ENCODE measurements at places on chromosomes 1 and 21.
A peak's percentile ranks its signal among the peaks of the same experiment; 100 is the strongest.

- DNase-seq, result no peak
These were observed 49.0 kb upstream of the MAB21L3 start for GRCh38 chr1:116062201-116062600.

DNA sequence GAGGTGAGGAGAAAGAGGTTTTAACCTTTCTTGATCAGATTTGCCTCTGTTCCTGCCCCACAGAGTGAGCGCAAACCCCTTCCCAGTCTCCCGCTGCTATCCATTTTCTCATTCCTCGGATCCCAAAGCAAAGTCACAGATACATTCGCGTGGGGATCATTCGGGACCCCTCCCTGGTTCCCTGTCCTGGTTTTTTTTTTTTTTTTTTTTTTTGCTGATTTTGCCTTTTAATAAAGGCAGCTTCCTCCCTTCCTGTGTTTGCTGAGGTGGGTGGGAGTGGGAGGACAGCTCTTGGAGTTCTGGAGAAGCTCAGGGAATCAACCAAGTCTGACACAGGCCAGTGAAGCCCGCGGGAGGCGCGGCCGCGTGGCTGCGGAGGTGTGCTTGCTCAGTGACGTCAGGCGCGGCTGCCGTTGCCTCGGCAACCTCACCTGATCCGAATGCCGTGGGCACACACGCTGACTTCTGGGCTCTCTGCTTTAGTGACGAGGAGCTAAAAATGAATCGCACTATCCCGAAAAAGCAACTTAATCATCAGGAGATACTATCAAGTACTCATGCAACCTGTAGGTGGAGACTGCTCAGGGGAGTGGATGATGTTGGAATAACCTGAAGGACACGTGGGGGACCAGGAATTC, 106.4 kb downstream of the TBX19 start:
- peak; percentile 61 for DNase-seq

- no peak for DNase-seq
These were observed 16.5 kb downstream of the CAMK2N1 start for GRCh38 chr1:20469406-20470076.

- DNase-seq, result peak; percentile 82
These were observed 516 bp downstream of the RCOR3 start for GRCh38 chr1:211259638-211260126.

- no peak for DNase-seq
These were observed 40.6 kb downstream of the NVL start for GRCh38 chr1:224289396-224289795.

GRCh38 chr21:21481239-21481638, 483.0 kb downstream of the NCAM2 start:
- DNase-seq, result no peak

DNA sequence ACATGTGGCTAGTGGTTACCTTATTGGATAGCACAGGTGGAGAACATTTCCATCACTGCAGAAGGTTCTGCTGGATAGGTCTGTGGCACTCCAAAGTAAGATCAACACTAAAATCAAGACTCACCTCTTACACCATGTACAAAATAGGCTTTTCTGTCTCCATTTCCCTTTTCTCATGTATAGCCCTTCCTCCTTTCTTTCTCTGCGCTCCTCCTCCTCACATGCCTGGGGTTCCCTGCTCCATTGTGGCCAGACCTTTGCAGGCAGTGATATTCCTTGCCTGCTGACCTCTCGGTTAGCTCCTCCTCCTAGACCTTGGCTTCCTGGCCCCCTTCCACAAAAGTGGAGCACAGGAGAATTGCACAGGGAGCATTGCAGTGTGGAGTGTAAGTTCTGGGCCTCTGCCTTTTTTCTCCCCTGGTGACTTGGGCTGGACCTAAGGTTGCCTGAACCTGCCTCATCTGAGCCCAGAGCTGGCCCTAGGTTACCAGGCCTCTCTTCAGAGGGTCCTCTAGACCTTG, 33.2 kb upstream of the RBM15 start:
- DNase-seq, result no peak

DNA sequence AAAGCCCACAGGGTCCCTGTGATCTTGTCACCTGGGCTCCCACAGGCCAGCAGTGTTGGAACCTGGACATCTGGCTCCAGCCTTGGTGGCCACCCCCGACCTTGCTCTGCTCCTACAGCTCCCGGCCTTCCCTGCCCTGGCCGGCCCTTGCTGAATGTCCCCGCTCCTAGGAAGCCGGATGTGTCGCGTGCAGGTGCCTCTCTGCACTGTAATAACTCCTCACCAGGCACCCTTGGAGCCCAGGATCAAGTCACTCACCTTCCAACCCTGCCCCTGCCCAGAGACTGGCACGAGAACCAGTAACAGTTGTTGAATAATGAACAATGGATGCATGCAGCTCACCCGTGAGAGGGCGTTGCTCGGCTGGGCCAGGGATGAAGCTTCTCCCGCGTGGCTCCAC, 12.1 kb downstream of the PDE9A start:
- DNase-seq, result no peak

DNA sequence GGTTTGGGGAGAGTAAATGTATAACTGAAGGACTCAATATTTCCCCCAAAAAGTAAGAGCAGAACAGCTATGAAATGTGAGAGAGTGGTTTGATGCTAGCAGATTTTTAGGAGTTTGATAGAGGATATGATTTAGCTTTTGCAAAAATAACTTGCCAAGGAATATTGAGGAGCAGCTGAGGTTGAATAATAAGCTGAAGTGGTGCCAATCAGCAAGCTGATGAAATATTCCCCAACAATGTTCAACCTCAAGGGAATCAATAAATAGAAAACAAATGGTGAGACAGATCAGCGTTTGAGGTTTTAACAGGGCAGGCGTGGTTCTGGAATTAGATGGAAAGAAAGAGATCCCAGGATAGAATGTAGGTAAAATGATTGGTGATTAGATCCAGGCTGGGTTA, 413.4 kb upstream of the ADAMTS5 start:
- DNase-seq, result no peak

- no peak for DNase-seq
These were observed 15.5 kb upstream of the POGZ start for GRCh38 chr1:151474745-151475144.

DNA sequence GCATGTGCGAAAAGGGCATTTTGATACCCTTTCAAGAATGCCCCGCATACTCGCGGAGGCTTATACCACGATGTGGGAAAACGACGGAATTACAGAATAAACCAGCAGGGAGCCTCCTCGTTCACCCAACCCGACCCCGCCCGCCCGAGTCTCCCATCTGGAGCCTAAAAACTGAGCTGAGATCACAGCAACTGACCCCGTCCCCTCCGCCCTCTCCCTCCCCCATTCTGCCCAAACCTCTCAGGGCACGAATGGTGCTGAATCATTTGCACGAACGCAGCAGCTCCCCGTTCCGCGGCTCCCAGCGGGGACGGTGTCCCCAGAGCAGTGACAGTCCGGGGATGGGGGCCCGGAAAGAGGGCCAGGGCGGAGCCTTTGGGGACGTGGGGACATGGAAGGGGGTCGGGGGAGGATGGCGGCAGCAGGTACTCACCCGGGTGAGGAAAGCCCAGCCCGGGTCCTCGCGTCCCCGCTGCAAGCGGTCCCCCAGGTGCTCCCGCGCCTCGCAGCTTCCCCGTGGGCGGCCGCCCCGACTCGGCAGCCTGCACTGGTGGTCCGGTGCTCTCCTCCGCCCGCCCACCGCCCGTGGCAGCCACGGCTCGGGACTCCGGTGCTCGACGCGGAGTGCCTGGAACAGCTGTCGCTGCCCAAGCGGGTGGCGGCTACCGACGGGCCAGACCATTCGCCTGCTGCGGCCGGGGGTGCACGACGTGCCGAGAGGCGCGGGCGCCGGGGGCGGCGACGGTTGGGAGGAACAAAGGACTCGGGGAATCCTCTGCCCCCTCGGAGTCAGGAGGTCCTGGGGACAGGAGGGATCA, at the start of gene TTLL7:
Gene TTLL7, minus strand, starts transcription at position 635 of the 818 bp plus-strand sequence. CDS start 46,921 bp downstream, outside the sequence.
- peak; percentile 85 for DNase-seq

- no peak for DNase-seq
These were observed 140.6 kb upstream of the SAMSN1 start for GRCh38 chr21:14686466-14687267.

DNA sequence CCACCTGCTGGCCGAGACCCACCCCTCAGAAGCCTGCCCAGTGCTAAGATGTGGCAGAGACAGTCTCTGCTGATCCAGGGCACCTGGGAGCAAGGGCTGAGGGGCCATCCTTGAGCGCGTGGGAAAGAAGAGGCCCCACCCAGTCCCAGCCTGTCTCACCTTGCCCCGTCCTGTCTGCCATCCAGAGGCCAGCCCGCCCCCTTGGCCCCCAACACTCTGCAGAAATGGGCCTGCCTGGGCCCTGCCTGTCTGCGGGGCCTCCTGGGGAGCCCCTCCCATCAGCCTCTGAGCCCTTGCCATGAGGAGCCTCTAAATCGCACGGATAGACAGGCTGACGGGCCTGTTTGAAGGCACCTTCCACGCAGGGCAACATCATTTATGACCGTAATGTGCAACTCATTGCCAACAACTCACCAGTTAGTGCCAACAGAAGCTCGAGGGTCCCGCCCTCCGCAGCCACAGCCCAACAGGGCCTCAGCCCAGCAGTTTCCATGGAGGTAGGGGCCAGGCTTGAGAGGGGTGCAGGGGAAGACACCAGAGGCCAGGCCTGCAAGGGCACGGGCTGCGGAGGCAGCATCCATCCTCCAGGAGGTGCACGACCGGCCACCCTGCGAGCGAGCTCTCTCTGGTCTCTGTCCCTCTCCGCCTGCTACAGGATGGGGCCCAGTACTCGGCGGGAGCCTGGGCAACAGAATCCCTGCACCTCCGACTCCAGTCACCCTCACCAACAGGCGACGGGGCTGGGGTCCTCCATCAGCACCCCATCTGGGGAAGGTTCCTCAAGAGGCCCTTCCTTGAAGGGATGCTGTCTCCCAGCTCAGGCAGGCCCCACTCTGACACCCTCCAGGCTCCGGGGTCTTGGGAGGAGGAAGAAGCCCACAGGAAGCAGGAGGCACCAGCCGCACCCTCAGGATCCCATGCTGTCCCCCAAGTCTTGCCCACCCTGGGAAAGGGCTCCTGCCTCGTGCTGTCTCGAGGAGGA, 78.0 kb downstream of the MEGF6 start:
- DNase-seq, result no peak

DNA sequence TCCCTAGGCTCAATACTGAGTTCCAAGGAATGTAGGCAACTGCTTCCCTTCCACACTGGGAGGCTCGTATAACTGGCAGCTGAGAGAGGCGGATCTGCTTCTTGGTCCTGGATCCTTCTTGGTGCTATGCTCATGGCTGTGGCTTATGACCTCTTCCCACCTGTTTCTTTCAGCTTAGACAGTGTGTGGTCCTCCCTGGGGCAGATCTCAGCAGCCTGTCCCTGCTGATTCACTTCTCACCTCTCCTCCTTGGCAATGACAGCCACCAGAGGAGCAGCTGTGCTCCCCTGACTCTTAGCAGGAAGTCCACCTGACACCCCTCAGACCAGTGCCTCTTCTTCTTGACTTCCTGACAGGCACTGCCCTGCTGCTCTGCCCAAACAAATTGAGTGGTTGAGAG, 75.1 kb upstream of the PTGFRN start:
- no peak for DNase-seq

- no peak for DNase-seq
These were observed 1656.0 kb downstream of the MRPL39 start for GRCh38 chr21:23951251-23951650.

GRCh38 chr1:54774820-54775498, 10.6 kb upstream of the PARS2 start:
- no peak for DNase-seq

DNA sequence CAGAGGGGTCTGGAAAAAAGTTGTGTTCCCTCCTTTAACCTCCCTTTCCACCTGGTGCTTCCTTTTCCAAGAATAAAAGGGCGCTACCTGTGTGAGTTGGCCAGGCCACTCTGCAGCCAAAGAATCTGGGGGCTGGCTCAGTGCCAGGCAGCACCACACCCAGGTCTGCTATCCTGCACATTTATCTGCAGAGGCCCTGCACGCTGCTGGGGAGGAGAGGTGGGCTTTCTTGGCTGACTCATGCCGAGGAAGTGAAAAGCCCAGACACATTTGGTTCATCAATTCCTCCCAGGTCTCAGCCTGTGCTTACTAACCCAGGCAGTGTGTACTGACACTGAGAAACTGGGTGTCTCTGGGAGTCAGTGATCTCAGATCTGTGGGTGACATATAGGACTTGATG, 79.8 kb upstream of the F3 start:
- DNase-seq, result no peak

DNA sequence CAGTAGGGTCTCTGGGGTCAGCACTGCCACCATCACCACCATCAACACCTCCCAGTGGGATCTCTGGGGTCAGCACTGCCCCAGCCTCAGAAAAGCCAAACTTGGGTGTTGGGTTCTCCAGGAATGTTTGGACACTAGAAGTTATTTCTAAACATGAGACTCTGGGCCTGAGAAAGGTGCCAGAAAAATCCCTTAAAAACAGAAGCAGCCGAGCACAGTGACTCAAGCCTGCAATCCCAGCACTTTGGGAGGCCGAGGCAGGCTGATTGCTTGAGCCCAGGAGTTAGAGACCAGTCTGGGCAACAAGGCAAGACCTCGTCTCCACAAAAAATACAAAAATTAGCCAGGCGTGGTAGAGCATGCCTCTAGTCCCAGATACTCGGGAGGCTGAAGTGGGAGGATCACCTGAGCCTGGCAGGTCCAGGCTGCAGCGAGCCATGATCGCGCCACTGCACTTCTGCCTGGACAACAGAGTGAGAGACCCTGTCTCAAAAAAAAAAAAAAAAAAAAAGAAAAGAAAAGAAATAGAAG, 470 bp downstream of the PTAFR start:
- DNase-seq, result peak; percentile 31

GRCh38 chr1:223041481-223041880, 101.6 kb downstream of the TLR5 start:
- DNase-seq, result no peak

- DNase-seq, result no peak
These were observed 171.6 kb upstream of the KAZN start for GRCh38 chr1:14426854-14427253.

- DNase-seq, result no peak
These were observed 124.7 kb downstream of the CASZ1 start for GRCh38 chr1:10671622-10672342.

GRCh38 chr1:17228619-17229018, 20.3 kb upstream of the PADI3 start:
- no peak for DNase-seq

GRCh38 chr1:246638941-246639655, 72.8 kb downstream of the CNST start:
- DNase-seq, result no peak

GRCh38 chr1:204446413-204447111, 34.9 kb upstream of the PPP1R15B start:
- peak; percentile 75 for DNase-seq

DNA sequence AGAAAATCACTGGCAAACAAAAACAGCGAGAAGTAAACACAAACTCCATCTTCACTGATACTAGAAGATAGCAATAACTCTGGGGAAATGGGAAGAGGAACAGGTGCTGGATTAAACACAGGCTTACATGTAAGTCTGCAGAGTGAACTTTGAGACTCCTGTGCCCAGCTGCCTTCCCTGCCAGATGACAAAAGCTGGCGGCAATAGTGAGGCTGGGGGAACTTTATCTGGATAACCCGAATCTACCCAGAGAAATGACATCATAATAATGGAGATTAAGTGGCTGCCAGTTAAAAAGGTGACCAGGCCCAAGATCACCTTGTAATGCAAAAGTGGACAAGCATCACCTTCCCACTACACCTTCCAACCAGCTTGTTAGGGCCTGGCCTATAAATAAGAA, 184.5 kb downstream of the CHRM3 start:
- DNase-seq, result no peak

Measured in psoas muscle (tissue), 8 donors.